ENCODE measurements at places on chromosomes 5 and 9.

GRCh38 chr5:33482335-33482734 lies 41.6 kb downstream of the TARS1 start:
- DNase-seq: no peak

GRCh38 chr5:5544094-5544663 lies 121.7 kb downstream of the ICE1 start:
- no peak for DNase-seq

DNA sequence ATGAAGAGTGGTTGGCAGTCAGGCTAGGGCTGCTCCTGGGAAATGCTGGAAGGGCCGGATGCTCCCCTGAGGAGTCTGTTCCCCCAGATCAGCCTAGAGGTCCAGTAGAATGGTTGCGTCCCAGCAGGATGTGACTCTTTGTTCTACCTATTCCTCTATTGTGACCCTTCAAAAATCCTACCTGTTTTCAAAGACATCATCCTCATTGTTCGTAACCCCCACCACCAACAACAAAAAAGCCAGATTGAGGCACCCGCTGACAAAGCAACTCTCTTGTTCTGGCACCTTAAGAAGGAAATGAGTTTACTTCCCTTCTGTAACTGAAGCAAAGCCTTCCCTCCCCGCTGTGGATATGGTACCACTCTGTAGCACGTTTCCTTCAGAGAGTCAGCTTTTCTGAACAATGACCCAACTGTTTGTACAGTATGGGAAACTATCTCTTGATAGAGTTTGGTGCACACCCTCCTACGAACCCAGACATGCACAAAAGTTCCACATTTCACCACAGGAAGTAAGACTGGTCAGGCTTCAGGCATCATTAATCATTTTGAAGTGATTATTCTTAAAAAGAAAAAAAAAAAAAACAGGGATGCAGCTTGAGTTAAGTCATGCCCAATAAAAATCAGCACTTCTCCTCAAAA lies 207.2 kb downstream of the ENC1 start:
- no peak for DNase-seq

DNA sequence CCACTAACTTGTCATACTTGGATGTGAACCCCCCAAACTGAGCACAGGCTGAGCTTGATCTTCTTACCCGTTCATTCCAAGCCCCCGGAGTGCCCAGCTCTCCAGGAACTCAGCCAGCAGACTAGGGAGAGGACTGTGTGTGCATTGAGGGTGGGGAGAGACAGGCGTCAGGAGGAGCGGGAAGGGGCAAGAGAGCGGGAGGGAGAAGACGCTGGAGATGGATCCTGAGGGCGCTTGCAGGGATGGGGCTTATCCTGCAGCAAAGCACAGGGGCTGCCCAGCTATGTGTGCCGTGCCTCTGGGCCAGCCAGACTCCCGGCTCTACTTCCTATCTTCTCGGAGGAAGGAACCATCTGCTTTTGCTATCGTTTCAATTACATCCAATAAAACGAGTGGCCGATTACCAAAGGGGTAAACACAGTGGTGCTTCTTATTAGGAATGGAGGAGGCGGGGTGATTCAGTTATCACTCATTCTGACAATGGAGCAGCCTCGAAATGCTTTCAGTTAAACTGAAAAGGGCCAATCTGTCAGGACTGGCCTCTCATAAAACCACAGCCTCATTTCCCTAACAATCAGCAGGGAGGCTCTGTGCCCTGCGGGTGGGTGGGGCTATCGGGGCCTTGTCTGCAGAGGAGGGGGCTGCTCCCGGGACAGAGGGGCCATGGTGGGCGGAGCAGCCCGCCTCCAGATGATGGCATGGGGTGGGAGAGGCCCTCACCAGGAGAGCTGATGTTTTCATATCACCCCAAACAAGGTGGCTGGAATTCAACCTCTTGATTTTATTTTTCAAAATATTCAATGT lies 168.2 kb downstream of the DAB2IP start:
- no peak for DNase-seq
